Sigmoid colon (tissue), 7 donors: ENCODE measurements at places on chromosomes 4 and X. TPM values are rescaled to one million over a fixed set of nuclear protein-coding genes. Genes with fewer than 3 reads are reported as not detected.

DNA sequence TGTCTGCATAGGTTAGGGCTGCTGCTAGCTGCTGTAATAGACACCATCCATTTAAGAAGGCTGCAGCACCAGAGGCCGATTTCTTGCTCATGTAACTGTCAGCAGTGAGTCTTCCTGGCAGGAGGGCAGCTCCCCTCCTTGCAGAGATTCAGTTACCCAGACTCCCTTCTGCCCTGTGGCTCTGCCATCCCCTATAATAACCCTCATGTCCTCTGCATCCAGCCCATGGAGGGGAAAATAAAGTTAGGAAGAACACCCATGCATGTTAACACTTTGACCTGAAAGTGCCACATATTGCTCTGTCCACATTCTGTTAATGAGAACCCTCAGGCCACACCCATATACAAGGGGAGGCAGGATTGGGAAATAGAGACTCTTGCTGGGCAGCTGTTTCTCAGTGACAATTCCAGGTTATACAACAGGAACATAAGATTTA lies 5.4 kb downstream of the STBD1 start:
- DNase-seq: no peak

DNA sequence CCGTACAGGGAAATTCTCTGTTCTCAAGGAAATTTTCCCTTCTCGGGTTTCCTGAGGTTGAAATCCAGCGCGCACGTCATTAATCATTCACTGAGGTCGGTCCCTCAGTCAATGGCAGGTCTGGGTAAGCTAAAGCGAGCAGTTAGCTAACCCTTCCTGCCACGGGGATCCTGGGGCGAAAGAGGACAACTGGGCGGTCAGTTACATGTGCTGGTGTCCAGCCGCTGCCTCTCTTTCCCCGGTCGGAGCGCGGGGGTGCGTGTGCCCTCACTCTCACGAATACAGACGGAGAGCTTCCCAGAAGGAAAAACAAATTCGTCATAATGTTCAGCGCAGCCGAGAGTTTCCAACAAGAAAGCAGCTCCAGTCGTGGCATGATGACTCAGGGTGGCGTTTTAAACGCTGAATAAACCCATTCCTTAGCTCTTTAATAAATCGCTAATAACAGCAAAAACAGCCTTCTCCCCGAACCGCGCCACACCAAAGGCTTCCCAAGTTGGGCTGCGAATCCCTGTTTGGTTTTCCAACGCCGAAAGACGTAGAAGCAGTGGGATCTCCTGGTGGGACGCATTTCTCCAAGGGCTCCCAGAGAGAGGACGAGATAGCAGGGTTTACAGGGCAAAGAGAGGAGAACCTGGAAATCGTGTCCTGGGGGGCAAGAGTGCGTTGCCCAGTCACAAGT lies 752 bp upstream of the FGF5 start:
- no peak for DNase-seq

- DNase-seq: no peak
Measured at GRCh38 chrX:72399816-72400215, 94.1 kb upstream of the CITED1 start.

- DNase-seq: no peak
Measured at GRCh38 chr4:83454686-83455085, 937 bp downstream of the HELQ start.

DNA sequence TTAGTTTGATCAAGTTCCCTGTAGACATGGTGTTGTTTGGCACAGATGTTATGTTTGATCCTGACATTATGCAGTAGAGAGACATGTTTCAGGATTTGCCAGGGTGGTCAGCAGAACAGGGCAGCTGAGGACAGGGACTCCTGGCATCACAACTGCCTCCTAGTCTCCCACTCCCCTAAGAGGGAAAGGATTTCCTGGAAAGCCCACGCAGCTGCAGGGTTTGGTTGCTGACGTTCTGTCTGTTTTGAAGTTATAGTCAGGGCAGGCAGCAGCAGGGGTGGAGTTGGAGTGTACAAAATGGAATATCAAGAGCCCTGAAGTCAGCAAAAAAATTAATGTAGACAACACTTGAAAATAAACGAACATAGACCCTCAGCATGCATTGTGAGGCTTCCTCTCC lies 125.4 kb downstream of the CPE start:
- DNase-seq: no peak

GRCh38 chrX:96405842-96406241 lies 278.8 kb upstream of the DIAPH2 start:
- DNase-seq: no peak

DNA sequence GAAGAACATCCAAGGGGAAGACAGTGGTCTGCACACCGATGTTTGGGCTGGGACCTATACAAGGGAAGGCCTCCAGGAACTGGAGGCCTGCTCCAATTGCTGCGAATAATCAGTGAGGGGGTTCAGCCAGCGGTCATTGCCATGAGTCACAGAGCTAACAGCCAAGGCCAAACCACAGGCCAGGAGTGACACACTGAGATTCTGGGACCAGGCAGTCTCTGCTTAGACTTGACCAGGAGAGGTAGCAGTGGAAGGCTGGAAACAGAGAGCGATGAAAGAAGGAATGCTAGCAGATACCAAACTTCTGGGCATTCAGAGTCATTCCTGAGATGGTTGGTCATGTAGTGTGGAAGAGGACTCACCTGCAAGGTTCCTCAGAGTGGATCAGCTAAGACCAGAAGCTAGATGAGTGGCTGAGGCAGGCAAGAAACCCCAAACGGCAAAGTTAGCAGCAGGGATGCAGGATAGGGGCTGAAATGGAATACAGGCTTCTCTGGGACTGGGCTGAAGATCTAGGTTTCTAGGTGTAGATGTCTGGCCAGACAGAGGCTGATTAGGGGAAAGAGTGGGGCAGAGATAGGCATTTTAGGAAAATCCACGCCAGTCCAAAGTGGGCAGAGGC lies 54.7 kb downstream of the CNGA2 start:
- DNase-seq: peak; percentile 79

NDNF gene
- total RNA-seq: 8.3 TPM

PF4V1 gene
- total RNA-seq: not detected

RAB41 gene
- total RNA-seq: not detected

GABRG1 gene
- under 0.01 TPM for total RNA-seq

RBM46 gene
- not detected for total RNA-seq
